CD4-positive, alpha-beta T cell treated with Interleukin-4 for 1 hour (primary cell): ENCODE measurements at places on chromosomes 6 and 20.

- peak; percentile 42 for DNase-seq
Measured at GRCh38 chr6:215335-216034, 76.8 kb upstream of the DUSP22 start.

- DNase-seq, result no peak
Measured at GRCh38 chr6:125752773-125753172, 3.3 kb downstream of the HEY2 start.

- no peak for DNase-seq
Measured at GRCh38 chr6:21883595-21884328, 290.2 kb downstream of the SOX4 start.

- no peak for DNase-seq
Measured at GRCh38 chr6:125968493-125968892, 11.9 kb downstream of the HINT3 start.

- no peak for DNase-seq
Measured at GRCh38 chr6:144007478-144008119, 460 bp downstream of the PLAGL1 start.

GRCh38 chr6:138206862-138207261, 11.4 kb downstream of the PBOV1 start:
- no peak for DNase-seq

DNA sequence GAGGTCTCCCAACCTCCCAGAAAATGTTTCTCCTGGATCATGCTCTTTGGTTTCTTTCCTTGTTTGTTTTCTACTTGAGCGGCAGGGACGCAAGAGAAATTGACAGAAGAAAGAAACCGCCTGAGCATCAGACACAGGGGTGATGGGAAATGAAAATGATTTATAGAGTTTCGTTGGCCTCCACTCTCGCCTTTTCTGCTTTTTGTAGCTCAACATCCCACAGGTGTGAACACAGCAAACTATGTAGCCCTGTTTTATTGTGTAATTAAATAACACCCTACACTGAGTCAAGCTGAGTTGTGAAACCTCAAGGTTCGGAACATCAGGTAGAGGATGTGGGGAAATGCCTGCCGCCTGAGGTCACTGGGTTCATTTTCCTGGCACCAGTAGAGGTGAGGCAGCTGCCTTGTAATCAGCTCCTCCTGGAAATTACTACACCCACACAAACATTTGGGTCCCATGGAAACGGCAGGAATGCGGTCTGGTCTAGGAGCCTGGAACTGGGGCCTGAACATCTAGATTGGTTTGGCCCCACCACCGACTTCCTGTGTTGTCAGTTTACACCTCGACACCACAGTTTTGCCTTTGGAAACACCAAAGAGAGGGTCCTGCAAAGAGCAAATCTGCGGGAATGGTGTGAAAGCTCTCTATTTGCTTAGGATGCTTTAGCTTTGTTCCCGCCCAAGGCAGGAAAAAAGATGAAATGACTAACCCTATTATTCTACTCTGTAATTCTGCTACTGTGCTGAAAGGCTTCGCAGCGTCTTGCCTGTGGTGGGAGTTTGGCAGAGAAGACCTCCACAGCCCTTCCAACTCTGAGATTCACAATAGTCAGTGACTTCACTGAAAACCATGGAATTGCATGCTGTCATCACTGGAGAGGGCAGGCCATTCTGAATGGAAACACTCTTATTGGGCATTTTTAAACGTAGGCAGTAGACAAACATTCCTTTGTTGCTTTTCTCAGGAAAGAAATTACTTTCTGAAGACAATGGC, 53.0 kb downstream of the ADAT2 start:
- DNase-seq, result peak; percentile 38

- no peak for DNase-seq
Measured at GRCh38 chr6:16204653-16205376, 33.6 kb upstream of the GMPR start.

DNA sequence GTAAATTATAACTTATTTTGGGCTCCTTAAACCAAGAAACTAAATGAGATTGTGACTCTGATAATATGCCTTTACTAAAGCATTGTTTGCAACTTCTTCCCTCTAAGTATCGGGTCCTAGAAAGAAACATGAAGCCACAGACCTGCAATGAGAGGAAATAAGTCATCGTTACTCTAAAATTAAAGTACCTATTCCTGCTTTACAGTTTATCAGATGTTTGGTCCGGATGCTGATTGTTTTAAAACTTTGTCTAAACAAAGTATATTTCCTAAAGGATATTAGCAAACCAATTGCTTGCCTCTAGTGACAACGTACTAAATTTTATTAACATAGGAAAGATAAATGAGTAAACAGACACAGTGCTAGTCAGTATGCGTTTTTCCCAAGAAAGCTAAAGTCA, 216.8 kb downstream of the GJA1 start:
- no peak for DNase-seq

DNA sequence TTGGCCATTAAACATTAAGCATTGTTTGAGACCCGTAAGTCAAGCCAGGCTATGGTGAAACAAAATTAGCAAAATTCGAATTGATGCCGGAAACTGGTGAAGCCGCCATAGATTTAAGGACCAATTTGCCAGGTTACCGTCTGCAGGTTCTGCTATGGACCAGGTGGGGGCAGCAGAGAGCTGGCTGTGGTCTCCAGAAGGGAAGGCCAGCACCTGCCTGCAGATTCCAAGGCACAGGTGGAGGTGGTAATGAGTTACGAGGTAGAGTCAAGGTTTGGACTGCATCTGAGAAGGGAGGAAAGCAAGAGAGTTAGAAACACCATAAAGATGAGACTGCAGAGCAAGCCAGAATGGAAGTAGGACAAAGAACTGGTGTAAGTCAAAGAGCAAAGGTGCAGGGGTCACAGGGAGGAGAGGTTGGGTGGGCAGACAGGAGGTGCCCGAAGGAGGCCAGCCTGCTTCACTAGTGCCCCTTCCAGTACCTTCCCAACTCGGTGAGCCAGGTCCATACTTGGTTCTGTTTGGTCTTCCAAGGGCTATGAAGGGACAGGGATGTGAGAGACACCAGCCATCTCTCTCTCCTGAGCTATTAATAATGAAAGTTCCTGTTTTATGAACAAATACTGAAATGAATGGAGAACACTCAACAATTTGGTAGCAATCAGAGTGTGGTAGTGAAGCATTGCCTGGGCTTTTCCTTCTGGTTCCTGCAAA, 131.6 kb upstream of the ESR1 start:
- peak; percentile 58 for DNase-seq

GRCh38 chr20:48957053-48957481, 35.6 kb downstream of the ARFGEF2 start:
- no peak for DNase-seq

GRCh38 chr20:53215166-53215565, 243.0 kb downstream of the TSHZ2 start:
- DNase-seq, result no peak

- no peak for DNase-seq
Measured at GRCh38 chr6:54698974-54699373, 147.6 kb upstream of the FAM83B start.

- no peak for DNase-seq
Measured at GRCh38 chr20:58513580-58514285, 1.5 kb downstream of the APCDD1L start.

GRCh38 chr6:143901885-143902750, 37.8 kb downstream of the ZC2HC1B start:
- DNase-seq, result no peak

DNA sequence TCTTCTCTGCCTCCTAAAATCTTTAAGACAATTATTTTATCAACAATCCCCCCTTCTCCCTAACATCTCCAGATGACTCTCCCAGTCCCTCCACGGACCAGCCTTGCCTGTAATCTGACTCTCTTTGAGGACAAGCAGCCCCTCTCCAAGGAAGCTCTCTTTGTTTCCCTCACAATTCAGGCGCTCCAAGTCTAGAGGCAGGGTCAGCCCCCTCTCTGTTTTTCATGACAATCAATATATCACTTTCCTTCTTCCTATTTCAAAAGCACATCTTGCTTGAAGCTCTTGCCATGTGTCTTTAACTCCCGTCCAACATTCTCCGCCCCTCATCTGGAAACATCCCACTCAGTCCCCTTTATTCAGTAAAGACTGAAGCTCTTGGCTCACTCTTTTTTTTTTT, 393.4 kb upstream of the SULF2 start:
- no peak for DNase-seq

- DNase-seq, result no peak
Measured at GRCh38 chr6:72626126-72626525, 4.3 kb downstream of the KCNQ5 start.

GRCh38 chr20:38184101-38184500, 19.0 kb upstream of the TGM2 start:
- no peak for DNase-seq

DNA sequence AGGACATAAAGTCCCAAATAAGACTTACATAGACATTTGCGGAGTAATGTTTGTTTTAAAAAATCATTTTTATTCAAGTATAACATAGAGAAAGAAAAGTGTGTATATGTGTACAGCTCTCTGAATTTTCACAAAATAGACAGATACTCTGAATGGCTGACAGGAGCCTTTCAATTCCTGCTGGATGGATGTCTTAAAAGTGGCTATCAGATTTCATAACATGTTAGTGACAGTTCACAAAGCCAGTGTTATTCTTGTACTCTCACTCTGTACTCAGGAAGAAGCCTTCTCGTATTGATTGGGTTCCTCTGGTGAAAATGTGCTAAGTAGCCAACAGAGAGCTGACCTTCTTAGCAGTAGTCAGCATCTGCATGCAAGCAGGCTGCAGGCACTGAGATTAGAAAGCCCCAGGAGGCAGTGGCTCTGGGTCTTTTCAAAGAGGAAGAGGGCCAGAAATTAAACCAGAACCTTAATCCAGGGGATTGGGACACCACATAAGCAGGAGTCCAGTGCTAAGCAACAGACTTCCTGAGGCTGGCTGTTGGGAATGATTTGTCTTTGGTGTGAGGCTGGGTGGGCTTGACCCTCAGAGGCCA, 19.7 kb downstream of the SLC17A4 start:
- DNase-seq, result no peak

GRCh38 chr20:8019998-8020247, 362 bp upstream of the TMX4 start:
- DNase-seq, result no peak

DNA sequence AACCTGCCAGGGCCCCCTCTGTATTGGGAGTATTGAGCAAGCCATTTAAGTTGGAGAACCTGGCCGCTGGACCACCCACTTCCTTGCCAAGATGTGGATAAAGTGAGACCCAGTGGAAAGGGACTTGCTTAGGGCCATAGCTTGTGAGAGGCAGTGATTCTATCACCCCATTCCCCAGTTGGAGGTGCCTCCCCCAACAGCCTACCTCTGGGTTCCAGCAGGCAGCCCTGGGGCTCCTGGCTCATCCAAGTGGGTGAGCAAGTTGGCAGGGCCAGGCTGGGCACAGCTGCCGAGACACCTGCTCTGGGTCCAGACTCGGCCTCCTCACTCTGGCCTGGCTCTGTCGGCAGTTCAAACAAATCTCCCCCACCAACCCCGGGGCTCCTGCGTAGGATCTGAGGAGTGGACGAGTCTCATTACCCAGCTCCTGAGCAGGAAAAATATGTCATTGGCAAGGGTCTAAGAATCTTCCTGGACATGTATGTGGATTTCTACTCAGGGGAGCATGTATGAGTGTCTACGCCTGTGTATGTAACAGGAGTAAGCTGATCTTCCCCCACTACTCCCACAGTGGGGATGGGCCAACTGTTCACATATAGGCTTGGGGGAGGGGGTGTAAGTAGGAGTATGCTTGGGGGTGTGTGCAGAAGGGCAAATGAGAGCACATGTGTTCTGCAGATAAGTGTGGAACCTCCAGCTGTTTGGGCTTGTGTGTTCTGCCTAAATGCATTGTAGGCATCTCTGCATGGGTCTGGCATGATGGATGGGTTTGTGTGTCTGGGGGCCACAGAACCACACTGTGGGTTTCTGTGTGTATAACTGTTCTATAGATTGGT, 1.9 kb downstream of the ID1 start:
- no peak for DNase-seq

GRCh38 chr20:11917663-11918062, at the start of gene BTBD3:
Gene BTBD3 (plus strand): TSS chr20:11917893. CDS start chr20:11918276, 383 bp downstream.
- no peak for DNase-seq

GRCh38 chr6:70657706-70658105, 10.0 kb upstream of the SMAP1 start:
- DNase-seq, result no peak

DNA sequence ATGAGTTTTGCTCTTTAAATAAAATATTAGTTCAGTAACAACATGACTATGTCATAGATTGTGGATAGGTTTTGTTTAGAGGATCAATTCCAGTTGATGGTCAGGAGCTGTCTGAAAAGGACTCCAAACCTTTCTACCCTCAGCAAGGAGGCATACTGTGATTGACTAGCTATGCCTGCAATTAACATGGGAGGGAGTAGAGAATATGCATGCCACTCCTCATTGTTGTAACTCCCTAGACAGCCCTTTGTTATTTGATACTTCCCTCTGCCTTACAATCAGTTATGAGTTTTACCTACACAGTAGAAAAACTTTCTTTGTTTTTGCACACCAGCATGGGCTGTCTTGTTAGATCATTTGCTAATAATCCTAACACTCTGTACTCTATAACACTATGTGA, 1418.5 kb downstream of the KHDRBS2 start:
- no peak for DNase-seq

- DNase-seq, result no peak
Measured at GRCh38 chr6:136174510-136174909, 75.6 kb downstream of the MTFR2 start.

DNA sequence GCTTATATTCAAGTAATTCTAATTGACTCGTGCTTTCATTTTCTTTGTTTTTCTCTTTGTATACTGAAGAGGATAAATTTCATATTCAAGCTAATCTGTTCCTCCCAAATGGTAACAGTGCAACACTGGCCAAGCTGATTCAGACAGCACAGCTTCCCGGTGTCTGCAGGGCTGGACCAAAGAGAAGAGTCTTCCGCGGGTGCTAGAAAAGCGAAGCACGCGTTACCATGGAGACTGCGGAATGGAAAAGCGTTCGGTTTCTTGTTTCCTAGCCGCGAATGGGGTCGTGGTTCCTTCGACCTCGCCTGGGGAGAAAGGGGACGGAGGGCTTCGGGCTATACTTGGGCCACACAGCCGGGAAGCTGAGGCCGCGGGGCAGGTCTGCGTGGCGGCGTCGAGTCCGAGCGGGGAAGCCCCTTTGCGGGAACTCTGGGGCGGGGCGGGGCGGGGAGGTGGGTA, 6.2 kb upstream of the ZNF311 start:
- DNase-seq, result peak; percentile 44

DNA sequence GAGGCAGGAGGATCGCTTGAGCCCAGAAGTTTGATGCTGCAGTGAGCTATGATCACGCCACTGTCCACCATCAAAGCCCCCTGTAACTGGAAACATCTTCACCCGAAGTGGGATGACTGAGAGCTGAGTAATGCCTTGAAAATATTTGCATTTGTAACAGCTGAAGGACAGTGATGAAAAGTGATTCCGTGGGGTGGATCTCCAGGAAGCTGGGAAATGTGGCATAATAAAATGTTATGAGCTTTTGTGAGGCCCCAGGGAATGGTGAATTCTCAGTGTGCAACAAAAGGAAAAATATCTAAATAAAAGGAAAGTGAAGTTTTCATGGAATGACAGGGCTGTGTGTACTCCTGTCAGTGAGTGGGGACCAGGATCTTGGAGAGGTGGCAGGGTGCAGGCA, 92.0 kb downstream of the JAG1 start:
- DNase-seq, result no peak

DNA sequence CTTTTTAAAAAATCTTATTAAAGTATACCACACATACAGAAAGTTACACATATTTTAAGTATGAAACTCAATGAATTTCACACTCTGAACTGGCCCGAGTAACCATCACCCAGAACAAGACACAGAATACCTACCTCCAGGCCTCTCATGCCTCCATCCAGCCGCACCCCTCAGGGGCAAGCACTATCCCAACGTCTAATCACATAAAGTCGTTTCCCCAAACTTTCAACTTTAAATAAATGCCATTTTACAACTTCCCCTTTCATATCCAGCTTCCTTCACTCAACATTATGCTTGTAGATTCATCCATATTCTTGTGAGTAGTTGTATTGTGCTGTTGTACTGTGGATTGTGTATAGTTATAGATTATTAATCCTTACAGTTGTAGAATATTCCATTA, 539.1 kb downstream of the CD83 start:
- DNase-seq, result no peak
